ENCODE measurements at places on chromosomes 12 and 14. TPM values are rescaled to one million over a fixed set of nuclear protein-coding genes. Genes with fewer than 3 reads are reported as not detected.

MYO1H gene
- 0.25 TPM for polyA plus RNA-seq

ITPR2 gene
- 3.8 TPM for polyA plus RNA-seq

GRCh38 chr12:130214686-130215395 lies 52.6 kb downstream of the FZD10 start:
- DNase-seq: no peak

- no peak for DNase-seq
Observed at GRCh38 chr12:69655616-69656340, 43.3 kb downstream of the BEST3 start.

- DNase-seq: no peak
Observed at GRCh38 chr14:80101835-80102234, 109.5 kb downstream of the DIO2 start.

GRCh38 chr14:65791191-65791981 lies 378.9 kb downstream of the FUT8 start:
- no peak for DNase-seq

DNA sequence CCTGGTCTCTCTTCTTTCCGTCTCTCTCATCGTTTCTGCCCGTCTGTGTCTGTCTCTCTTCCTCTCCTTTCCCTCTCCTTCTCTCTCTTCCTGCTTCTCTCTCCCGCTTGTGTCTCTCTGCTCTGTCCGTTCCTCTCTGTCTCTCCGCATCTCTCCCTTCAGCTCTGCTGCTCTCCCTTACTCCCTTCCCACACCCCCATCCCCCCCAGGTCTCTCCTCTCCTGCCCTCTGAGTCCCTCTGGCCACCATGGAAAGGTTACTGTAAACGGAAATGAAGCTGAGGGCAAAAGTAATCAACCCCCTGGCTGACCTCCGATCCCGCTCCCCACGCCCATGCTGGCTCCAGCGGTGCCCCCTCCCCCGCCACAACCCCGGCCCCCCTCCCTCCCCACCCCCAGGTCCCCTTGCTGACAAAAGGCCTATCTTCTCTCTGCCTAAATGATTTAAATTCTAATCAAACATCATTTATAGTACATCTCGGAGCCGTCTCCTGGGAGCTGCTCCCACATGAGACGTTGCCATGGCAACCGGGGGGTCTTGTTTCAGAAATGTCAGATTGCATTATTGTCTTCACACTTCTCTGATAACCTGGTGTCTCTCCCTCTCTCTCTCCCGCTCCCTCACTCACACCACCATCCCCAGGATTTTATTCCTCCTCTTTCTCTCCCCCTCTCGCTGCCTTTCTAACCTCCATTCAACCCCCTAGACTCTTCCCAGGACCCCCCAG lies 203.8 kb downstream of the RBM19 start:
- DNase-seq: no peak

Data from hindlimb muscle (tissue), 1 donor.